ENCODE measurements at places on chromosomes 3 and 15.

- no peak for DNase-seq
Measured at GRCh38 chr15:95284933-95285421, 1045.5 kb upstream of the NR2F2 start.

GRCh38 chr3:12722226-12722625 lies 36.8 kb downstream of the TMEM40 start:
- DNase-seq, result no peak

DNA sequence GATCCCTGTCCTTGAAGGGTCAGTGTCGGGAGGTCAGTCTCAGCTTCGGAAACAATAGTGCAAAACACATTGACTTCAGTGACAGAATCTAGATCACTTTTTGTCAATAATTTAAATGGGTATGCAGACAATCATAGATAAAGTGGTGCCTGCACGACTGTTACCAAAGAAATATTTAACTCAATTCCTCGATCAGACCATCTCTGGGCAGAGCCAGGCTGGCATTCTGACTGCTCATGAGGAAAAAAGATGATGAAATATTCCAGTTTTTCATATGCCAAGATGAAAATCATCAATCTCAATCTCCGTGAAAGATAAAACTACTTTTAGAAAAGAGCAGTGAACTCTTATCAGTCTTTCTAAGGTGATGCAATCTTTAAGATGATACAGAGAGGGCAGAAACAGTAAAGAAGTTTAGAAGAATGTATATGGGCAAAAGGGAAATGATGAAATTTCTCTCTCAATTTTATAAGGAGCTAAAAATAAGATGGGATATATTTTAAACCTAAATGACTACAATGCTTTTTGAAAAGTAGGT lies 169.9 kb downstream of the WDR72 start:
- DNase-seq, result no peak

DNA sequence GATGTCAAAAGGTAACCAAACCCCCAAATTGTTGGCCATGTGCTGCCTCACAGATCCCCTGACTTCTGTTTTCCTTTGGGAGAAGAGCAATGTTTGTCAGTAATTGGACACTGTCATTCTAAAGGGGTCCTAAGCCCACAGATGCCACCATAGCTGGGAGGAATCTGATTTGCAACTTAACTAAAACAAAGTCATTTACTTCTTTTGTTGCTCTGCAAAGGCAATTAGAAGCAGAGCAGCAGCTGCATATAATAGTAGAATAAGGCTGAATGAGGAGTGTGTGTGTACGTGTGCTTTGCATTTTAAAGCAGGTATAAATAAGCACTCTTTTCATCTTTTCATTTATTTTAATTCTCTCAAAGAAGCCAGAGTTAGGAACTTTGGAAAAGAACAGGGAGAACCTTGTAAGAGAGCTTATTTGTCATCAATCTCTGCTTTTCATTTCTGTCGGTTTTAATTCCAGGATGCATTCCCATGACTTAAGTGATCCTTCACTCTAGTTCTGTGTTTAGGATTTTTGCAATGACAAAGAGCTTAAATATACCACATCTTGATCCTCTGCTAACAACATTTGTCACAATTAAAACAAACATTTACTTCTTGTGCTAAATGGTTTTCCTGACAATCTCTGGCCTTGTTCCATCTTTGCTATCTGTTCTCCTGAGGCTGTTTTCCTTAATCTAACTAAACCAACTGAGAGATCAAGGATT lies 530.2 kb upstream of the CBLB start:
- DNase-seq, result no peak

DNA sequence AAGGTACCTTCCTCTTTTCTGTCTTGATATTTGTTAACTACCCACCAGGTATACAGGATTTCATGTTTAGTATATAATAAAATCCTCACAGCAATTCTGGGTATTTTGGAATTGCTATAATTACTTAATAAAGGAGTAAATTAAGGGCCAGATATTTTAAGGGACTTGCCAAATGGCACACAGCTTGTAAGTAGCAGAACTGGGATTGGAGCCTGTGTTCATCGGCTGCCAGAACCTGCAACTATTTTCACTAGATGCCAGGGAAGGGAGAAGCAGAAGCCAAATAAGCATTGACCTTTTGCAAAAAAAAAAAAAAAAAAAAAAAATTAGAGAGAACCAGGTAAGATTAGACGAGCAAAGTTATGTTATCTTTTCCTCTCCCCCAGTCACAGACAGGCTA lies 683.3 kb upstream of the CADM2 start:
- DNase-seq, result no peak

DNA sequence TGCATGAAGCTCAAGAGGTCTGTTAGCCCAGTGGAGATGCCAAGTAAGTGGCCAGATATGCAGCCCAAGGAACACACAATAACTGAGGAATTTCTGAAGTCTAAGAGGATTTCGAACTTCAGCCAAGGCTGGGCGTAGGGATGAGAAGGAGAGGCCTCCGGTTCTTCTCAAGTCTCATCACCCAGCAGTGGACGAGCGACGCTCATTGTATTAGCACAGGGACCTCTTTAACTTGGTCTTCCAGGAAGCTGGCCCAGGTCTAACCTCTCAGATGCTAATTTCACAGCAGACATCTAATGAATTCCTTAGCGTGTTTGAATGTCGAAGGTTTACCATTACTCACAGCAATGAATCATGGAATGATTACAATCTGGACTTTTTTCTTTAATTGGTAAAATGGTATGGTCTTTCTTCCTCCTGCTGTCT lies 85.0 kb downstream of the HES1 start:
- no peak for DNase-seq

GRCh38 chr15:39429898-39430357 lies 151.0 kb upstream of the THBS1 start:
- DNase-seq, result no peak

DNA sequence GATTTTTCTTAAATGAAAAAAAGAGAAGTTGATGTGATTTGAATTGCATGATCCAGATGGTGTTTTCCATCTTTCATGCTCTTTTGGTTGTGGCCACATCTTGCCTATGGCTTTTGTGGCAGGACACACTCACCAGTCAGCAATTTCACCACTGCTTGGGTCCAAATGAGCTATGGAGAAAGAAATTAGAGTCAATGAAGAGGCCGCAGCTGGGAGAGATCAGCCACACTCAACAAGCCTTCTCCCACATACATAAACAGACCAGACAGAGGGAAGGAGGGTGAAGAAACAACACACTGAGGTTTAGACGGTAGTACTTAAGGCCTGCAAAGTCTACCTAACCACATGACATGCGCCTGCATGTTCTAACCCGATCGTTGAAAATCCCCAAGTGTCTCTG lies 110.7 kb upstream of the CDIN1 start:
- no peak for DNase-seq

DNA sequence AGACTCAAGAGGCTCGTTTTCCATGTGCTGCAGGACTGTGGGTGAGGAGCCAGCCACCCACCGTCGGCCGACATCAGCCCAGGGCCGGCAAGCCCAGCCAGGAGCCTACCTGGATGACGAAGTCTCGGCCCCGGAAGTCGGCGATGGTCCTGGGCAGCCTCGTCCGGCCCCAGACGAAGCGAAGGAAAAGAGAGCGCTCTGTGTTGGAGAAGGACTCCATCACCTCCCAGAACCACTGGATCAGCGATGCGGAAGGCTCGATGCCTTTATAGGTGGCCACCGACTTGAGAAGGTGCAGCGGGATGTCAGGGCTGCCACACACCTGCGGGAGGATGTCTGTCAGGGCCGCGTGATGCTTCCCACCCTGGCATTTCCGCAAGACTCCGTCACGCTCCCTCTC lies 13.8 kb upstream of the OCA2 start:
- DNase-seq, result no peak

- no peak for DNase-seq
Measured at GRCh38 chr3:111692593-111693552, 97.7 kb upstream of the ZBED2 start.

GRCh38 chr15:100150906-100151305 lies 190.9 kb downstream of the ADAMTS17 start:
- no peak for DNase-seq

- no peak for DNase-seq
Measured at GRCh38 chr3:141537856-141538255, 51.0 kb downstream of the RASA2 start.

GRCh38 chr3:150177673-150178381 lies 207.1 kb upstream of the PFN2 start:
- no peak for DNase-seq

DNA sequence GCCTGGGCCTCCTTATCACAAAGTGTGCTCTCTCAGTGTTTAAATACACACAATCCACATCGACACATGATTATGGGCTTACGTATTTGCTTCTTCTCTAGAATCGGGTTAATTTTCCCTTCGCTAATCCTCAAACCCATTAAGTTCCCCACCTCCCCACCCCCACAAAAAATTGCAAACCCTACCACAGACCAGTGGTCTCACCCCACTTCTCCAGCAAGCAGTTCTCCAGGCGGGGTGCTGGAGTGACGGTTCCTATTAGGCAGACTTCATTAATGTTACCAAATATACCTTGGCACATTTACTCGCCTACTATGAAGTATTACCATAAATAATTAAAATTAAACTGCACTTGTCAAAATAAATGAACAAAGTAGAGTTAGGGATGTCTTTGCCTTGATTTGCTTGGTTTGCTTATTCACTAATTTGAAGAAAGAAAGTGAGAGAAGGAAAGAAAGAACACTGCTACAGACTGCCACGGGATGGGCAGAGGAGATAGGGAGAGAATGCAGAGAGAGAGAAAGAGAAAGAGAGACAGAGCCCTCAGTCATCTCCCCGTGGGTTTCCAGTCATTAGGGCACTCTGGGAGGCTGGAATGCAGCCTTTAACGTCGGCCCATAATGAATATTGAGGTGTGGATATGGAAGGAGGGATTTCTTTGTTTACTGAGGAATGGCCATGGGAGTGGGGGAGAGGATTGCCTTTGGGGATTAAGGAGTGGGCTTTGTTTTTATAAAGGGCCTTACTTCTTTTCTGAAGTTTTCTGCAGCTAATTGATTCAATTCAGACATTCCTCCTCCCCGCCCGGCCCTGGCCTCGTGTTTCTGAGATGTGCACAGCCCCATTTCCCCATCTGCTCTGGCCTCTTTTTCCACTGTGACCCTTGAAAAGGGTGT lies 39.7 kb upstream of the POLG start:
- no peak for DNase-seq

GRCh38 chr3:124053871-124054270 lies 61.9 kb upstream of the ROPN1 start:
- no peak for DNase-seq

GRCh38 chr3:157695103-157695502 lies 191.9 kb upstream of the VEPH1 start:
- no peak for DNase-seq

All from naive thymus-derived CD4-positive, alpha-beta T cell (primary cell).